ENCODE measurements at places on chromosomes 7 and 10. TPM values are rescaled to one million over a fixed set of nuclear protein-coding genes. Genes with fewer than 3 reads are reported as not detected.

GRCh38 chr7:50791363-50791937 lies 8.8 kb upstream of the GRB10 start:
- DNase-seq: no peak

The FAM237B gene
- not detected for total RNA-seq

The ASB10 gene
- total RNA-seq: not detected

The NKX1-2 gene
- total RNA-seq: not detected

- no peak for DNase-seq
Observed at GRCh38 chr7:22486597-22486996, 13.4 kb downstream of the STEAP1B start.

GRCh38 chr7:106448992-106449859 lies 164.4 kb upstream of the NAMPT start:
- DNase-seq: no peak
